ENCODE measurements at places on chromosomes 5 and 9.

DNA sequence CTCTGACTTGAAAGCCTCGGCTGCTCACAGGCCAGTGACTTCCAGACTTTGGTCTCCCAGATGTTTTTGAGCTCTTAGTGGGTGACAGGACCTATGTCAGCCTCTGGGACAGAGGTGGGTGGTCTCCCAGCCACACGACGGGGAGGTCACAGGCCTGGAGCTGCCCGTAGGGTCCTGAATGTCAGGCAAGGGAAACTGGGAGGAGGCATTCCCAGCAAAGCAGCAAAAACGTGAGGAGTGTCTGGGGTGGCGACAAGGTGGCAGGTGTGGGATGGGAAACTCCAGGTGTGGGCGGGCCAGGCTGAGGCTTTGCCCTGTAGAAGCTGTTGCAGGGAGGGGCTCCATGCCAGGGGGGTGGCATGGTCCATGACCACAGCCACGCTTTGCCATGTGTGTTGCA is 110.5 kb downstream of the CACNA1B start:
- DNase-seq, result no peak

- DNase-seq, result no peak
Observed at GRCh38 chr5:125056671-125057485, 310.4 kb upstream of the ZNF608 start.

DNA sequence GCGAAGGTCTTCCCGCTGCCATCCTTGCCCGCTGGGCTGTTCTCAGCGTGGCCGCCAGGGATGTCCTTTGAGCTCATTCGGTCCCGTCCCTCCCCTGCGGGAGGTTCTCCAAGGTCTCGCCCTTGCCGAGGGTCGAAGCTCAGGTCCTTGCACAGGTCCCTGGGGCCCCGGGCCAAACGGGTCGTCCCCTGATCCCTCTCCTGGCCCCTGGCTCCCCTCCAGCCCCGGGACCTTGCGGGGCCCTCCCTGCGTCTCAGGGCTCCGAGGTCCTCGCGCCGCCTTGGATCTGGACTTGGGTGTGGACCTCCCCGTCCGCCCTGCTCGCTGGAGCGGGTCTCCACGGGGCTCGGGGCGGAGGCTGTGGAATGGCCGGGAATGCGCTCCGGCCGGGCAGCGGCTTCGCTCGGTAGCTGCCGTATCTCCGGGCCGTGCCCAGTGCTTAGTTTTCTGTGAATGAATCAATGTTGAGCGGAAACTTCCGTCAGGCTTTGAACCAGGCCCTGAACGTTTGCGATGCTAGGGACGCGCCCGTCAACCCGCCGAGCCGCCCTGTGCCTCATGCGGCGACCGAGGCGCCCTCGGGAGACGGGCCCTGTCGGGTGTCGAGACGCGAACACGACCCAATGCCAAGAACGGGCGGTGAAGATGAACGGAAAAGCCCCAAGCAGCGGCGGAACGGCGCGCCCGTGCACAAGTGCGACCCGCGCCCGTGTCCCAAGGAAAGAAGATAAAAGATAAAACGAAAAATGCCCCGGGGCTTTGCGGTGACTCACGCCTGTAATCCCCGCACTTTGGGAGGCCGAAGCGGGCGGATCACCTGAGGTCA is 780 bp downstream of the RNU6ATAC start:
- DNase-seq, result peak; percentile 54

DNA sequence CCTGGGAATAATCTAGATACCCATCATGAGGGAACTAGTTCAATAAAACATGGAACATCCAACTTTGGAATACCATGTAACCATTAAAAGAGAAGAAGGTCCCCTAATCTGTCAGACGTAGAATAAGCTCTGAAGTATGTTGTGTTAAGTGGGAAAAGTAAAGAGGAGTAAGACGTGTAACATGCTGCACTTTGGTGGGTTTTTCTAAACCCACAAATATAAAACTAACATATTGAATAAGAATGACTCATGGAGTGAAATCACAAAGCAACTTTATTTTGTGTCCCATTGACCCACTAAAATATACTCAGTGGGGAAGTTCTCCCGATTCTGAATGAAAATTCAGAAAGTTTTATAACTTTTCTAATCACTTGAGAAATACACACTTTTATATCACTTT is 67.9 kb upstream of the PIK3R1 start:
- DNase-seq, result no peak

GRCh38 chr5:149635394-149635793 is 54.1 kb downstream of the ARHGEF37 start:
- no peak for DNase-seq

- no peak for DNase-seq
Observed at GRCh38 chr5:133287500-133287899, 235.7 kb downstream of the HSPA4 start.

DNA sequence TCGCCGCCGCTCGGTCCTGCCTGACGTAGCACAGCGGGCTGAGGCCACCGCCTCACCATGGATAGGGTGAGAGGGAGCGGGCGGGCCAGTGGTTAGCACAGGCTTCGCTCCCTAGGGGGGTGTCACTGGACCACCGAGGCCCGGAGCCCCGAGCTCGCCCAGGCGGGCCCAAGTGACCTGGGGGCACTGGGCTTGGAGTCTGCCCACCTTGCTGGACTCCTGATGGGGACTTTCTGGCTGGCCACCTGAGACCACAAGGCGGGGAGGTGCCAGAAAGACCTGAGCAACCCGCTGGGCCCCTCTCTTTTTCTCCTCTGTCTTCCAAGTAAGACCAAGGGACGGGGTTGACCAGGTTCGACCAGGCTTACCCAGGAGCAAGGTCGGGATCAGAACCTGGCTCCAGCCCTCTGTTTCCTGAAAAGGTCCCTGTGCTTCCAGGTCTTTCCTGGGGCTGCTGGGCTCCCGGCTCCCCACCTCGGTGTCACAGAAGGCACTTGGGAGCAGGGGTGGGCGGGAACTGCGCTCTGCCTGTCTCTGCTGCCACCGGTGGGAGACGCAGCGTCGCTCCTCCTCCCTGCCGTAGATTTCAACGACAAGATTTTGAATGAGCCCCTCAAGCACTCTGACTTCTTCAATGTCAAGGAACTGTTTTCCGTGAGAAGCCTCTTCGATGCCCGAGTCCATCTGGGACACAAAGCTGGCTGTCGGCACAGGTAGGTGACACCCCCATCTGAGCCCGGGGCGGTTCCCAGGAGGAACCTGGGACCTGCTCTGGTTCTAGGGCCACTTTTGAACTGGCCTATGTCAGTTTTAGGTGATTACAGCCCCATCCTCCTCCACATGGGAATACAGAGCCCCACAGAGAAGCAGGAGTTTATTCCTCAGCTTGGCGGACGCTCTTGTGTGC is 1.0 kb downstream of the MRPS2 start:
- DNase-seq, result peak; percentile 85

DNA sequence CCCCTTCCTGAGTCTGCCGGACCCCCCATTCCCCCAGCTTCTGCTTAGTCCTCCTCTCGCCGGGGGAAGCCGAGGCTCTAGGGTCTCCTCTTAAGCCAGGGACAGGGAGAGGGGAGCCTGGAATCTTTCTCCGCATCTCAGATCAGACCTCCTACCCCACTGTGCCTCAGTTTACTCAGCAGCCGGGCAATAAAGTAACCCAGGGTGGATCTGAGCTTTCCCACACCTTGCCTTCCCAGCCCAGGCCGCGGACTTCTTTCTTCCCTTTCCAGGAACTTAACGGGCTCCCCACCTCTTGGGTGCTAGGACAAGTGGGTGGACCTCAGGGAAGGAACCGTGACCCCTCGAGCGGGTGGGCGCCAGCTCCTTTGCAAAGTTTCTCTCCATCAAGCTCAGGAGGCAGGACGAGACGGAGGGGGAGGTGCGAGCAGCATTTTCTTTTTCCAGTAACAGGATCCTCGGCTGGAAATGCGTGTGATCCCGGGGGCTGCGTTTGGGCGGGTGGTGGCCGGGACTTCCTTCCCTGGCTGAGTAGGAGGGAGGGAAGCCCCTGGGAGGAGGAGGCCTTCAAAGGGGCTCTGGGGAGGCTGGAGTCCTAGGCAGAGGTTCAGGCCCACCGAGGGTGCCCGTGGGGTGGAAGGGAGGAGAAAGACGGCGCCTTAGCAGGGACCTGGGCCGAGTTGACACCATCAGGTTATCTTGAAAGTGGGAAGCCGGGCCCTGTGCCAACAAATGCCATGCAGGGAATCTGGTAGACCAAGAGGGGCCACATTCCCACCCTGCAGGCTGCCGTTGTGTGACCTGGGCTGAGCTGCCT is 795 bp downstream of the DAB2IP start:
- DNase-seq, result no peak

DNA sequence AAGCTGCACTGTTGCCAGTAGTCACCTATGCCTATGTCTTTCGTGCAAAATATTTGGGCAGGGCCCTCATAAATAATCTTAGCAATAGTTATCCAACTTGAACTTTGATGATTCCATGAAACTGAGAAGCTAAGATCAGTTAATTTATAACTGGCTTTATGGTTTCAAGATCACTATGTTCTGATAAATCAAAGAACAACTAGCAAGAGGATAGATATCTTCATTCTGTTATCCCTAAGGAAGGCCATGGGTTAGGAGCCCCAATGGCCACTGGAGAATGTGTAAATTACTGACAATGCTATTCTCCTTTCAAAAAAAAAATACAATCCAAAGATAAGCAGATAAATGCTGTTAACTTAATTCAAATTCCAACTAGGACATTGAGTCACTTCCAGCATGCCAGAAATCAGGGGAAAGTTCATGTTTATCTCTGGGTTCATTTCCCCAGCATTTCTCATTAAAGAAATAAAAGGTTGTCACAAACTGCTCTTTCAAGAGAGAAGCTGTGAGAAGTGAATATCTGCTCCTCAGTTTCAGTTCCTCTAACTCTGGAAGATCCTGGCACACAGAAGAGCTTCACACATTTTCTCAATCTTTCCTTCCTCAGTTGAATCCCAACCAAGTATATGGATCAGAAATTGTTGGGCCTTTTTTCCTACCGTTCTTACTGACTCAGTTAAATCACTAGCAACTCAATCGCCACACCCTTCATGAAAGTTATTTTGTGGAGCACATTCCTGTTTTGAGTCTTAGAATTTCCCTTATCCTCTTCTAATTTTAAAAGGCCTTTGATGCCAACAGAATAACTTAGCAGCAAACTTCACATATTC is 59.6 kb upstream of the SLC1A1 start:
- DNase-seq, result no peak

GRCh38 chr5:102596113-102596512 is 97.3 kb upstream of the SLCO6A1 start:
- DNase-seq, result no peak

GRCh38 chr5:102910240-102911226 is 155.4 kb downstream of the PAM start:
- DNase-seq, result no peak

DNA sequence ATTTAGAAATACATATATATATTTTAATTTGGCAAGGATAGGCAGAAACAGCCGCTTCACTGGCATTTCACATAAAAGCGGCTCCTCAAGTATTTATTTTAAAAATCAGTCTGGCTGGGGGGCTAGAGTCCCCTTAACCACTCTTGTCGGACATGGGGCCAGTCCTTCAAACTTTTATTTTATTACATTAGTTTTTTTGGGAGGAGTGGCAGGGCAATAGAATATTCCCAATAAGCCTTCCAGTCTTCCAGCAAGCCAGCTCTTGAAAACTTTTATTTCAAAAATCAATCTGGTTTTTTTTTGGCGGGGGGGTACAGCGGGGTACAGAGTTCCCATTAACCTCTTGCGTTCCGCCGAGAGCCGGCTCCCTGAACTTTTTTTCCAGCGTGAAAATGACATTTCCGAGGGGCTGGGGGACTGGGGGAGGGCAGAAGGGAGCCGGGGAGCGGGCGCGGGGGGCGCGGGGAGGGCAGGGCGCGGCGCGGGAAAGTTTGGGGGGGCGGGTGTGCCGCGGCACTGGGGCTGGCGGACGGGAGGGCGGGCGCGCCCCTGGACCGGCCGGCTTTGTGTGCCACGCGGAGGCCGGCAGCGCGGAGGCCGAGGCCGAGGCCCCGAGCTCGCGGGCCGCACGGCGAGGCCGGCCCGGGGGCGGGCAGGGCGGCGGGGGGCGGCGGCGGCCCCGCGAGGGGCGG is 504 bp upstream of the ZNF618 start:
- DNase-seq, result peak; percentile 41

- DNase-seq, result no peak
Observed at GRCh38 chr5:131541762-131542161, 93.3 kb downstream of the RAPGEF6 start.

DNA sequence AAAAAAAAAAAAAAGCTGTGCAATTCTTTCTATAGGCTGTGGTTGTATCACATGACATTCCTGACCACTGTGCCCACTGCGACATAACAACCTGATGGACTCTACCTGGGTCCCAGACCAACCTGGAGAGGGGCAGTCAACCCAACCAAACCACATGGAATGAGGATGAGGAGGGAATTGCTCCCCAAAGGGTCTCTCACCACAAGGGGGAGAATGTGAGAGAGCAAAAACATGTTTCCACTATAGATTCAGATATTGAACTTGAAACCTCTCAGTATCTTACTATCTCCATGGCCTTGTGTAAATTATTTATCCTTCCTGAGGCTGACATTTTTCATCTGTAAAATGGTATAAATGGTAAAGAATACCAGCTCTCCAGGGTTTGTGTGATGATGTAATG is 66.9 kb upstream of the SV2C start:
- no peak for DNase-seq

DNA sequence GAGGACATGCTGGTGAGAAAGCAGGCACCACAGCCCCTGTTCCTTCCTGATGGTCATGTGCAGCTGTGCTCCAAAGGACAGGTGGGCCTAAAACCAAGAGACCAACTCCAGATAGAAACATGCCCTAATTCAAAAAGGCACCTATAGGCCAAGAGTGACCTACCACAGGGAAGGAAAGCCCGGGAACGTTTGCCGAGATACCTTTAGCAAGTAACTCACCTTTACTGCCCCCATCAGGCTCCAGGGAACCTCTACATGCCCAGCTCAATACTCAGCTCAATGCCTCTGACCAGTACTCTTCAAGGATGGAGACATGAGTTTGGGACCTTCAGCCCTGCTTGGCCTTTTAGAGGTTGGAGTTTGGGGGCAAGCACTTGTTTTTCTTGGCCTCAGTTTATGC is 172.8 kb upstream of the FSTL4 start:
- DNase-seq, result no peak

DNA sequence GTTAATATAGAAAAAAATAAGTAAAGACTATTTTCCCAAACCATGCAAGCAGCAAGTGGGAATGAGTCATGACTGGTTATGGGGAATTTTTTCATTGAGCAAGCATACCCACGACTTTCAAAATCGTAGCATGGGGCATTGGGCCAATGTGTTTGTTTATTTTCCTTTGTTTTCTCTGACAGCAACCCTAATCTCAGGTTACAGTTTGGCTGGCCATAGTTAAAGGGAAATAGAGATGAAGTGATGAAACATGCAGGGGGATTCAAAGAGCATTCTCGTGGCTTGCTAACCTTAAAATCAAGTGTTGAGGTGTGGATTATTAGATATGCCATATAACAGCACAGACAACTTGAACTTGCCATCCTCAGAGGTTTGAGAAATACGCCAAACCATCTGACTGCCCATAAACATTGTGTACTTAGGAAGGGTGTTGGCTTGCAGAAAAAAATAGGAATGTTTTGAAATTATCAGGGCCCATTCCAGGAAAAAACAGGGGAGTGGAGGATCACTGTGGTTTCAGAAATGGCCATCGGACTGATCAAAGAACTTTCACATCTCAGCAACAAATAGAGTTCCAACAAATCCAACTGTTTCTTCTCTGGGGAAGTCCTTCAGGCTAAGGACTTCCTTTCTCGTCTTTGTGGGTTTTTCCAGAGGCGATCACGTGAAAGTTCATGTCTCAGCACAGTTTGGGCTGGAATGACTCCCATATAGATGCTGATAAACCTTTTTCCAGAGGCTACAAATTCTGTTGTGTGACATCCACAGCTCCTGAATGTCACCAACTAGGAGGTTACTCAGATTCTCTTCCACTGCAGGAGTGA is 259.1 kb downstream of the SYK start:
- no peak for DNase-seq
